DMS79 (cell line): ENCODE measurements at places on chromosomes 6 and 20.

- no peak for DNase-seq
Measured at GRCh38 chr20:53657732-53658131, 64.1 kb upstream of the ZNF217 start.

- DNase-seq: no peak
Measured at GRCh38 chr6:54204921-54205591, 93.8 kb downstream of the MLIP start.

DNA sequence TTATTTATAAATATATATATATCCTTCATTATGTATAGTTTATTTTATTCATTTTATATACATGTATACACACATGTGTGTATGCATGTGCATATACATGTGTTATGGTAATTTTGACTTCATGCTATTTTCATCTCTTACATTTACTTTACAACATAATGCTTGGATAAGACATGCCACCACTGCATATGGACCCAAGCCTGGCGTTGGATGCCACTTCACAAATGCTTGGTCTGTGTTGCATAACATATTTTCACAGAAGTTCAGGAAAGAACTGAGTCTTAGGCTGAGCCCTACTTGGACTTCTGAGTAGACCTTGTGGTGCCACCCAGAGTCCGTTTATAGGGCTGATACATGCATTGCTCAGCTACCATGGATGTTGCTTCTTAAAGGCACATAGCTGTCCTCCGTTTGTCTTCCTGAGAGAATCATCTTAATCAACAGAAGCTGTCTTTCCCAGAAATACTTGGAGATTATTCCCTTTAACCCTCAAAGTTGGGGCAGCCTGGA is 337.8 kb downstream of the BTBD3 start:
- no peak for DNase-seq

DNA sequence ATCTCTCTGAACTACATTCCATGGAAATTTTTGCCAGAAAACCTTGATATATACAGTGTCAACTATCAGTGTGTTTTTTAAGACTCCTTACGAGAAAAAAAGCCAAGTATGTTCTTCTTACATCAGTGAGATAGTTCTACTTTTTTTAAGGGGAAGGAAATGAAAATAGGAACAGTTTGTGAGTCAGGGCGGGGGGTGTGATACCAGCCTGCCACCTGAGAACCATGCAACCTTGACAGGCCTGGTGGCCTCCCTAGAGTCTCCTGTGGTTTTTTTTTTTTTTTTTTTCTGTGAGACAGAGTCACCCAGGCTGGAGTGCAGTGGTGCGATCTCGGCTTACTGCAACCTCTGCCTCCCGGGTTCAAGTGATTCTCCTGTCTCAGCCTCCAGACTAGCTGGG is 96.3 kb upstream of the GCM1 start:
- DNase-seq: no peak

DNA sequence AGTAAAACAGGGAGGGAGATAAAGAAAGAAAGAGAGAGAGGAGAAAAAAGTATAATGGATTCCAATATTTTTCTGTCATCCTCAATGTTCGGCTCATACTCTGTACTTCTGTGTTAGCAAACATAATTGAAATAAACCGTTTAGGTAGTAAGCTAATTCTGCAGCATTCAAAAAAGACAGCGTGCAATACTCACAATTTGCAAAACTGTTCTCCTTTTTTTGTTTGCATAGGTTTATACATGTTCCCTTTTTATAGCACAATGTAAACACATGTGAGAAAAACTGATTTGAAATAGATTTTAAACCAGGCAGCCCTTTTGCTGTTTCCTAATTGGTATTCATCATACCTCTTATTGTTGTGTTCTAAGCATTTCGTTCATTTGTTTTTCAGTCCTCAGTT is 188.9 kb downstream of the PLCB1 start:
- DNase-seq: no peak

GRCh38 chr6:97632341-97632740 is 349.3 kb upstream of the MMS22L start:
- no peak for DNase-seq

DNA sequence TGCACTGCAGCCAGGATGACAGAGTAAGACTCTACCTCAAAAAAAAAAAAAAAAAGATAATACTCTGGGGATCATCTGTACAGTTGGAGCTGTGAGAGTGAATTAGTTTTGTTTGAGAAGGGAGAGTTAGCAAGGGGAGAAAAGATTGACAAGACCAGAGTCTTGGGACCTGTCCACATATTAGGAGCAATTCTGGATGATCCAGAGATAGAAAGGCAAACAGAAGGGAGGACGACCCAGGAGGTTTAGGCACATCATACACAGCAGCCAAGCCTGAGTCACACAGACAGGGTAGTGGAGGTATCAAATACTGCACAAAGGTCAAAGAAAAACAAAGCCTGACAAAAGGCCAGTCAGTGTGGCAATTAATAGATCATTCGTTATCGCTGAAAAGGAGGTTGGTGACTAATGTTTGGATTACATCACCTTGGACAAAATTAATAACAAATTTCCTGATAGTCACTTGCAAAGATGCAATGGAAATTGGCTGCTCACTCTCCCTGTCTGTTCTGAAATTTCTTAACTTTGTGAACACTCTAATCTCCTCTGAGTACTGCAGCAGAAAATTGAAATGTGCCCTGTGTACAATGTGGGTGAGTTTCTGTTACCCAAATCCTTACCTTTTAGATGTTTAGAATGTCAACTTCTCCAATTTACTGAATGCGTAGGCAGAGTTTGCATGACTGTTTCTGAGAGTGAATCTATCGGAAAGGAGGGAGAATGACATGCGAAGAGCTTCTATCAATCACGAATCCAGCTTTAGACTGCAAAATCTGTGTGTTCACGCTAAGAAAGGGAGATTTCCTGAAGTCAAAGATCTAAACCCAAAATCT is 105.4 kb downstream of the TSHZ2 start:
- DNase-seq: no peak

DNA sequence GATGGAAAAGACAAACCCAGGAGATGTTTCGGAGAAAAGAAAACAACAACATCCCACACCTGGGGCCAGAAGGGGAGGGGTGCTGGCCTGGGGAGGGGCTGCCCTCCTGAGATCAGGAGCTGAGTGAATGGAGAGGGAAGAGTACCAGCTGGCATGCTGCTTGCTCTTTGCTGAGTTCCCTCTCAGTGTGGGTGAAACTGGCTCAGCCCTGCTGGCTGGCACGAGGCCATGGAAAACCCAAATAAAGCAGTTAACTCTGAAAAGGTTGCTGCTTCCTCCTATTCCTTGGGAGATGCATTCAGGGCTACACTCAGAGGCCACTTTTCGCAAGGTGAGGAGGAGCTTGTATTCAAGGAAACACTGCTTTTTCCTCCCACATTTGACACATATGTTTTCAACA is 8.0 kb upstream of the KCNK16 start:
- DNase-seq: peak; percentile 88

DNA sequence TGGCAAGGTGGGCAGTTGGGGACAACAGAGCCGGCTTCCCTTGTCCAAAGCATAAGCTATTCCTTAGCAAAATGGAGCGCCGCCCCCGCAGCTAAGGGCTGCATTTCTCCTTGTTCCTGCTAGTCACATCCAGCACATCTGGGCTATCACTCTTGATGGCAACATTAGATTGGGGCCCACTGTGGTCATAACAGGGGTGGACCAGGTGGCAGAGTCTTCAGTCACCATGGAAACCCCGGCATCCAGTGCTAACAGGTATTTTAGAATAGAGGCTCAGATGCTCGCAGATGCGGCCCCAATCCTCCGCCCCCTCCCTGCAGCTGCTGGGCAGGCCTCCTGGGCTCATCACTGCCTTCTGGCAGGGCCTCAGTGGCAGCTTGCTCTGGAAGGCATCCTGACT is 168.2 kb upstream of the PROKR2 start:
- no peak for DNase-seq

DNA sequence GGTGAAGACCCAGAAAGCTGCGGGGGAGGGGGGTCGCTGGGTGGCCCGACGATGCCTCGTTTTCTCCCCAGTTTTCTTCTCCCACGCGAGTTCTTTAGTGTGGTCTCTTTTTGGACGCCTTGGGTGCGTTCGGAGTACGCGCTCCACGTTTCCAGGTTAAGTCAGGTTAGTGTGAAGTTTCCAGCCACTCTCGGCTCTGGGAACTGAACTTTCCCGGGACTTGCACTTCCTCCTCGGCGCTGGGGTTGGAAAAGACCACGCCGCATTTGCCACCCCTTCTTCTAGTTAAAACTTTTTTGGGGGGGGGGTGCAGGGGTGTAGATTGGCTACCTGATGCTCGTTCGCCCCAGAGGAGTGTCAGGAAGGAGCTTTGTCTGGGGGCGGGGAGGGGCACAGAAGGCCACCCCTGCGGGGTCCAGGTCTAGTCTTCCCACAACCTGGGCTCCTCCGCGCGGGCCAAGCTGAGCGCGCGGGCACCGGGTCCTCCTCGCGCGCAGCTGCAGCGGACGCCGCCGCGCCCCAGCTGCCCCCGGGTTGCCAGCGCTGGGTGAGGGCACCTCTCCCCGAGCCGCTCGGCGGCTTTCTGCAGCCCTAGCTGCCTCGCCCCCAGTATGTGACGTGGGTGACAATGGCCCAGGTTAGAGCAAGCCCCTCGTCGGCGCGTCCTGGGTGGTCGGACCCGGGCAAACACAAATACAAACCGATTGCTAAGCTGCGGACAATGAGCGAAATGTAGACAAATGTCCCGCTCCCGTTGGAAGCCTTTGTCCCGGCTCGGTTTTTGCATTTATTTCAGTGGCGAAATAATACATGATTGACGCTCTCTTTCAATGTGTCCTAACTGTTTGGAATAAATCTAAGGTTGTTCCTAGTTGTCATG is 1.7 kb upstream of the NKX2-2 start:
- DNase-seq: no peak

GRCh38 chr6:30272032-30272431 is 54.7 kb upstream of the TRIM39 start:
- no peak for DNase-seq

- DNase-seq: no peak
Measured at GRCh38 chr6:125554456-125554855, 195.0 kb upstream of the HEY2 start.

- DNase-seq: no peak
Measured at GRCh38 chr20:10846766-10847165, 173.0 kb upstream of the JAG1 start.

DNA sequence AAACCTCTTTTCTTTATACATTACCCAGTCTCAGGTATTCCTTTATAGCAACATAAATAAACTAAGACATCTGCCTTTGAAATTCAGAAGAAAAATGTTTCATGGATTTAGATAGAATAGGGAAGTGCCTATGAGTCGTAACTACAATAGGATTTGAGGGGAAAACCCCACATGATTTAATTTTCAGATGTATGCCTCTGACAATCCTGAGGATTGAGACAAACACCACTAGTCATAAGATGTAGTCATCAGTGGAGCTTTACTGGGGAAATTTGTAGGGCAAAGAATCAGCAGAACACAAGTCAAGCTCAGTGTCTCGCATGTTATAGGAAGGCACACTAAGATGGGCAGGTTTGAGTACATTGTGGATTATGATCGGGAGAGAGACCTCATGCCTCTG is 566.4 kb downstream of the BMP2 start:
- no peak for DNase-seq

GRCh38 chr6:34142061-34142998 is 3.6 kb downstream of the GRM4 start:
- DNase-seq: no peak

DNA sequence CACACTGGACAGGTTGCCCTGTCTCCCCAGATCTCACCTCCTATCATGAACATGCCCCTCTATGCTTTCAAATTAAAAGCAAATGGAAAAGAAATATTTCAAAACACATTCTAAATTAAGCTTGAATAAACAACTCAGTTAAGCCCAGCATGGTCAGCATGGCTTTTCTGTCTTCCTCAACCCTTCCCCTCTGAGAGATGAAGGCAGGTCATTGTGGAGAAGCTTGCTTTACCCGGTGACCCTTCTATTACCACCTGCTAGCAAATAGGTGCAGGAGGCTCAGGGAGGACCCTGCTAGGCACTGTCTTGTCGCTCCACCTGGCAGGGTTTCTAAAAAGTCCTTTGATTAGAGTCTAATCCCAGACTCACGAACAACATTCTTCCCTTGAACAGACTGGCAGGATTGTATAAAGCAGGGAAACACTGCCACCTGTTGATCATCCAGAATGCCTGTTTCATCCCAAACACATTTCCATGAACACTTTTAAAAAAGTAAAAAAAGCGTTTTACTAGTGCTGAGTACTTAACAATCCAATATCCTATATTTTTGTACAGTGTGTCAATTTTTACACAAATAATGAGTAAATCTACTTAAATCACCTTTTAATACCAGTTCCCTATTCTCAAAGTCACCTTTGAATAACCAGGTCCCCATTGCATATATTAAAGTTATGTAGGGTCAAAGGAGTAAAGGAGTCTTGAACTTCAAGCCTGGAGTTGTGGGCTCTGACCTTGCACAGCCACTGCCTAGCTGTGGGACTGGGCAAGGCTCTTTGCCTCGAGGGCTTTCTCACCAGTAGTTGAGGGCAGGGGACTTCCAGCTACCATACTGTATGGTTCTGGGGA is 75.5 kb downstream of the GPR6 start:
- DNase-seq: no peak

GRCh38 chr20:61570646-61571195 is 318.7 kb downstream of the CDH4 start:
- DNase-seq: peak; percentile 60

GRCh38 chr6:27208042-27208441 is 39.5 kb upstream of the PRSS16 start:
- no peak for DNase-seq

GRCh38 chr6:63565058-63565726 is 7.1 kb upstream of the LOC128125822 start:
- DNase-seq: no peak

- DNase-seq: no peak
Measured at GRCh38 chr20:20782755-20783154, 70.3 kb upstream of the RALGAPA2 start.

DNA sequence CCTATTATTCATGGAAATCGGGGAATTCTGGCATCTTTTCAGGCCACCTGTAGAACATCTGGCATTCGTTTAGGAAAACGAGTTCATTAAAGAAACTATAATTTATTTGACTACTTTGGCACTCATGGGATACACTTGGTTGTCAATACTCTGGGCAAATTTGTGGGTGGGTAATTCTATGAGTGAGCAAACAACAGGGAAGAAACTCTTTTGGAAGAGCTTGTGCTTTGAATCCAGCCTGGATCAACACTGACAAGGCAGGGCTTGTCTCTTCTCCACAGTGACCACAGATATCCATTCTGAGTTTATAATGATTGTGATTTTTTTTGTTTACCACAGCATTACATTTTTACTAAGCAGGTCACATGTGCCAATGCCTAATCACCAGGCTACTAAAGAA is 394.7 kb downstream of the THBS2 start:
- no peak for DNase-seq

- no peak for DNase-seq
Measured at GRCh38 chr20:49045440-49046086, 549 bp upstream of the CSE1L start.

- no peak for DNase-seq
Measured at GRCh38 chr20:57829805-57830514, 120.1 kb upstream of the PMEPA1 start.

DNA sequence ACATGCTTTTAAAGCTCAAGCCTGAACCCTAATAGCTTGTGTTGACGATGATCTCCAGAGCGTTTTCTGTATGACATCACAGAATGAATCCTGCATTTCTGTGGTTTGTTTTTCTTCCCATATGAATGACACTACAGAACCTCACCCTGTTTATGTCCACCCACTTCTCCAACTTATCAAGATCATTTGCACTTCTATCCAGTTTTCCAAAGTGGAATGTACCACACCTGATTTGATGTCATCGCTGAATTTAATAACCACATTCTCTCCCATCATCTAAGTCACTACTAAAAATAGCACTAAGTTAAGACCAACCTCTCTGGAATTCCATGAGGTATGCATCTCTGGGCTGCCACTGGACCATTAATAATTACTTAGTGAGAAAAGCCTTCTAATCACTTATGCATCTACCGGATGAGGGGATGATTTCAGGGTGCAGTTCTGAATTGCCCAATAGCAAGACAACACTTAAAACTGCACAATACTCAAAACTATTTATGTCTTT is 33.3 kb upstream of the CITED2 start:
- no peak for DNase-seq
